ENCODE measurements at places on chromosomes 5 and 9. TPM values are rescaled to one million over a fixed set of nuclear protein-coding genes. Genes with fewer than 3 reads are reported as not detected.
A peak's percentile ranks its signal among the peaks of the same experiment; 100 is the strongest.

- no peak for DNase-seq
Observed at GRCh38 chr9:16085167-16085726, 532.4 kb downstream of the CCDC171 start.

DNA sequence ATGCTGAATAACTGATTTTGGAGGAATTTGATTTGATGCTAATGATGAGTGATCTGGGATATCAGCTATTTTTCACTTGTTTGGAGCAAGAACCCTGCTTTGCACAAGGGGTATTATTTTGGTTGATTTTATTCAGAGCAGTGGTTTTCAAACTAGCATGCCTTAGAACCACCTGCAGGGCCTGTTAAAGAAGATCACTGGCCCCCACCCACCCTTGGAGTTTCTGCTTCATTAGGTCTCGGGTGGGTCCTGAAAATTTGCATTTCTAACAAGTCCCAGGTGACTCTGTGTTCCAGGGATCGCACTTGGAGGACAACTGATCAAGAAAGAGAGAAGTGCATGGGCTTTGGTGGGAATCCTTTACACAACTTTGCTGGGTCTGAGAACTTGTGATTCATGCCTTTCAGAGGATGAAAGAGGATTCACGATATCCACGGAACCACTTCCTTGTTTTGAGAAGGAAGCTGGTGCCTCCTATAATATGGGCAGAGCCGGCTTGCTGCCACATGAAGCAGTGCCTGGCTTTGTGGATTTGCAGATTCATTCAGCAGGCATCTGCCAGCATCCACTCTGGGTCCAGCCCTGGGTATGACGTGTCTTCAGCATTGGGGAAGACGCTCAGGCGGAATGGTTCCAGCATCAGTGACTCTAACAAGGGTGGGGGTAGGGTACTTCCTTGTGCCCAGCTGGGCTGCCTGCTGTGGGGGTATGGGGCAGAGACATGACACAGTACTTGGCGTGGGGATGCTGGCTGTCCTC, 106.6 kb upstream of the PITX1 start:
- DNase-seq: peak; percentile 69

DNA sequence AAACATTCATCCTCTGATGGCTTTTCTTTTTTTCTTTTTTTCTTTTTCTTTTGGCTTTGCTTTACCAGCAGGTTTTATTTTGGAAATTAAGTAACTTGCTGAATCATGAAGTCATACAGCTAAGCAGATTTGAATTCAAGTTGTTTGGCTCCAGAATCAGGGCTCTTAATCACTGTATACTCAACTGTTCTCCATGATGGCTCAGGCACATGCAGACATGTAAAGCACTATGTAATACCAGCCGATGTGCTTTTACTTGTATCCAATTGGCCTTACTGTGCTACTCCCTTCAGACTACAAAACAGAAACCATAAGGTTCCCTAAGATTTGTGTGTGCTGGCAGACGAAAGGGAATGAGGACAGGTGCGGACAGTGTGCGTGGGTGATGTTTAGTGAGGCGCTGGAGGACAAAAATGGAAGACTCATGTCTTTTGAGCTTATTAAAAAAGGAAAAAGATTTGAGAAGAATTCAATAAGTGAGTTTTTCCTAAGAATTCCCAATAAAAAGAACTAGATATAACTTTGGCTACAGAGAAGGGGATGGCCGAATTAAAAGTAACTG, 44.7 kb upstream of the OTP start:
- no peak for DNase-seq

DNA sequence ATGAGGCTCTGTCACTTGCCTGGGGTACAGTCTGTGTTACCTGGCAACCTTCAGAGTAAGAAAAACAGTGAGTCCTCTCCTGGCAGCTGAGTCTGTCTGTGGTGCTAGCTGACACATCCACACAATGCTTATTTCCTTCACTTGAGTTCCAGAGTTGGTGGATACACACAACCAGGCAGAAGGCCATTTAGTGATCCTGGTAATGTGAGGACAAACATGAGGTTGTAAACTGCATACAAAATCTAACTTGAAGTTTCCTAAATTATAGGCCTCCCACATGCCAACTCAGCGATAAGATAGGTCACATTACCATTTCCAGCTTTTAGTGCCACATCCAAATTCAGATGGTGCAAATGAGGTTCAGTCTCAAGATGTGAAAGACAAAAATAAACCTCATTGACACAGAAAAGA, 125.5 kb downstream of the DCP2 start:
- DNase-seq: no peak

DNA sequence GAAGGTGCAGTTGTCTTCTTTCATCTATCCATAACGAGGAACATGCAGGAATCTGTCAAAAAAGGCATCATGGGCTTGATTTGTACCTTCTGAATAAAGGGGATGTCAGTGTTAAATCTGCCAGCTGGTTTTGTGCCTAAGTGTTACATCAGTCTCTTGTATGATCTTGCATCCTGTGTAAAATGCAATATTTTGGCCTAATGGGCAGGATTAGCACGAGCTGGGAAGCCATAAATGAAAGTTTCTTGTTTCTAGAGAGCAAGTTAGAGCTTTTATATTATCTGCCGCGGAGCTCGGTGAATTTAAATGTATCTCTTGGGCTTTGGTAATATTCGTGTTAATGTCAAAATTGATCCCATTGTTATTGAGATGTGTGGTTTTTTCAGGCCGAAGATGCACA, 526.1 kb upstream of the WWC1 start:
- DNase-seq: no peak

GRCh38 chr9:135683401-135684034, 15.8 kb downstream of the SOHLH1 start:
- no peak for DNase-seq

GRCh38 chr9:124615100-124615742, 108.0 kb upstream of the NR5A1 start:
- DNase-seq: no peak

DNA sequence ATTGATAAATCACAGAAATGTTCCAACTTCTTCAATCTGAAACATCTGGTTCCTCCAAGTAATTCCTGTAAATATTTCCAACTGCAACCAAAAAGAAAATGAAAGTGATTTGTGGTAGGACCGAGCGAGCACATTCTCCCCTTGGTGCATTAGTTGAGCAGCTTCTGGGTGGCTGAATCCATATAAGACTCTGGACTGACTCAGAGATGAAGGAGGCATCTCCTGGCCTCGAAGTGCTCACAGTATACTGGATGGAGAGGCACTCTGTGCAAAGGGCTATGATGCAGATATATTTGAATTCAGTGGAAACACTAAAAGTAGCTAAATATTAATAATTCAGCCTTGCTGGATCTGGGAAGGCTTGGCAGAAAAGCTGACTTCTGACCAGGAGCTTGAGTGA, 265.0 kb downstream of the MARCHF11 start:
- no peak for DNase-seq

DNA sequence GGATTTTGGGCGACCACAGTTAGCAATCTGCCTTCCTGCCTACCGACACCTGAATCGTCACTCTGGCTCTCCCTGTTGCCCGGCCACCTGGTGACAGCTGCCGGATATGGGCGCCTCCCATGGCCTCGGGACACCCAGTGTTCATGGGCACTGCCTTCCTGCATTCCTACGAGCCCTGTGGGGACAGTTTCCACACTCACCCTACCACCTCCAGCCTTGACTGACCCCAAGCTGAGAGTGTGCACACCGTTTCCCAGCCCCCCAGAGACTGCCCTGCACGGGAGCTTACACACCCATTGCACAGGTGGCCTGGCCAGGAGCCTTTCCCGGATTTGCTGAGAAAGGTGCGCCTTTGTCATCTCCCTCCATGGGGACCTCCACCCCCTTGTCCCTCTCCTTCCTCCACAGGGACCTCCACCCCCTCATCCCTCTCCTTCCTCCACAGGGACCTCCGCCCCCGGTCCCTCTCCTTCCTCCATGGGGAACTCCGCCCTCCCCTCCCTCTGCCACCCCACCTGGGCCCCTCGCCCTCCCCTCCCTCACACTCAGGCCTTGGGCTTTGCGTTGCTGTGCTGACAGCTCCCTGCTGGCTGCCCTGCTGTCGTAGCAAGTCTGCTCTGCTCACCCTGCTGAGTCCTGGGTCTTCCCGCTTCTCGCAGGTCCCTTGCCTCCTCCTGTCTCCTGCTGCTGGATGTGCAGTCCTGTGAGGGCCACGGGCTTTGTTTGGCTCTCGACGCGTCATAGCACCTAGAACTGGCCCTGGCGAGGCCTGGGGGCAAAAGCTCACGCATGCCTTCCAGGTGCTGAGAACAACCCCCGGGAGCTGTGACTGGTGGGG, 48.4 kb downstream of the MRPL36 start:
- DNase-seq: no peak

GRCh38 chr5:175718401-175719108, 60.7 kb downstream of the HRH2 start:
- DNase-seq: no peak

DNA sequence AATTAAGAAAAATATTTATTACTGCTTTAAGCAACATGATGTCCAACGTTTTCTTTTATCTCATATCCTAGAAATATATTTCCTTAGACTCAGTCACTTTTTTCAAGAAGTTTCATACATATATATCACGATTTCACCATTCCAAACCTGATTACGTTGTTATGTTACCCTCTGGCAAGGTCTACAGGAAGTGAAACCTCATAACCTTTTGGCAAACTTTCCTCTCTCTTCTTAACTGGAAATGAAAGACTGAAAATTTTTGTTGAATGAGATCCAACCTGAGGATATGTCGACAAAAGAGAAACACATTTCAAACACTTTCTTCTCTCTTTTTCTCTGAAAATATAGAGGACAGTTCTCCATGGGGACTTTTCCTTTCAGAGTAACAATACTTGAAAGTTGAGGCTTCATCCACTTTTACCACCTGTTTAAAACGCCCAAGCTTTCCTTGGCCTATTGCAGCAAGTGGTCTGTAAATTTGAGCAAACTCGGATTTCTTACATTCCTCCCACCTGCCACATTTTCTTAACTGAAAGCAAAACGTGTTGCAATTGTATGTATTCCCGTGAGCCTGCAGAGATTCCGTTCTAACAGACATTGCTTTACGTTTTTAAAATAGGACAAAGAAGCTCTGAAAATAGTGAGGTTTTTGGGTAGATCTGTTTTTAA, 298.1 kb downstream of the CETN3 start:
- DNase-seq: no peak

DNA sequence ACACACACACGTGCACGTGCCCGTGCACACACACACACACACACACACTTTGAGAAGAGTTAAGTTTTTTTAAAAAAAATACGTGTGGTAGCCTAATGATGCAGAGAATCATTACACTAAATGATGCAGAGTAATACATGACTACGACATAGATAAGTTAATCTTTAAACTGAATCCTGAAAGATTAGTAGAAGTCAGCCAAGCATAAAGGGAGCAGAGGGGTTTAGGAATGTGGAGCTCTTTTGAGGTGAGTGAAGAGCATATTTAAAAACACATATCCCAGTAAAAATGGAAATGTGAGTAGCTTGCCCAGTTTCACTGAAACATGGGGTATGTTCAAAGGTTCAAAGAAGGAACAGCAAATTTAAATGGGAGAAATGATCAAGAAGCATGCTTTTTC, 61.3 kb upstream of the TYRP1 start:
- no peak for DNase-seq

GRCh38 chr5:127596501-127596900, 52.4 kb upstream of the CTXN3 start:
- DNase-seq: no peak

DNA sequence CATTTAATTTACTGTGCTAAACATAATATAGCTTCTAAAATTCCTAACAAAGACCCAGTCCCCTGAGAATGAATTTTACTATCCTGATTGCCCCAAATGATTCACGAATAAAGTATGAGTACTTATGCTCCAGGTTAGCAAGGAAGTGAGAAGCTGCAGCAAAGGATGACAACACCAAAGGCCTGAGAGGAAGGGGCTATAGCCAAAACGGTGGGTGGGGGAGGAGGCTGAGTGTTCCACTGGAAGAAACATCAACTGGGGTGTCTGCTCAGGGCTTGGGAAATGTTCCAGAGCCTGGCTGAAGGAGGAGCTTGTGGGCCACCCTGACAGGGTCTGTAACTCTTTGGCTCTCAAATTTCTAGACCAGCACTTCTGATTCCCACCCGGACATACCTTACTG, 157.3 kb downstream of the ADAMTS12 start:
- no peak for DNase-seq

DNA sequence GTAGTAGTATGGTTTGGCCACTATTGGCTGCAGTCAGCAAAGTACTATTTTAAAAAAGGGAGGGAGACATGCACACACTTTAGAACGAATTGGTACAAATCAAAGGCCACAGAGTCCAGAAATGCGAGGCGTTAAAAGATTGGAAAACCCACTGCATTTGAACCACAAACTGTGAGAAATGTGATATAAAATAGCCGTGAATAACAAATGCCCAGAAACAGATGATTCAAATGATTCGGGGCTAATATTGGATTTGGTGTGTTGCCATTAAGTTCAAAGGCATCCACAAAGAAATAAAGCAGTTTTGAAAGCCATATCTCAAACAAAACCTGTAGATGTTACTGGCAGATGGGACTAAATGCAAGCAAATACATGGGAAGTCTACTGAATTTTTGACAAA, 140.9 kb upstream of the HMHB1 start:
- no peak for DNase-seq

GRCh38 chr9:37324261-37324683, 98.2 kb upstream of the GRHPR start:
- DNase-seq: no peak

DNA sequence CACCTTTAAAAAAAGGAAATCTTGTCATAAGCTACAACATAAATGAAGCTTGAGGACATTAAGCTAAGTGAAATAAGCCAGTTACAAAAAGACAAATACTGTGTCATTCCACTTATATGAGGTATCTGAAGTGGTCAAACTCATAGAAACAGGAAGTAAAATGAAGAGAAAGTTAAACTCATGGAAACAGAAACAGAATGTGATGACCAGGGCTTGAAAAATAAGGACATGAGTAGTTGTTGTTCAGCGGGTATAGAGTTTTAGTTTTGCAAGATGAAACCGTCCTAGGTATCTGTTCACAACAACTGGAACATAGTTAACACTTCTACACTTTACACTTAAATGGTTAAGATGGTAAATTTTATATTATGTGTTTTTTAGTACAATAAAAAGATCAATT, 47.8 kb upstream of the SLC1A3 start:
- DNase-seq: no peak

FUT7 gene
- 0.06 TPM for polyA plus RNA-seq

SHOC1 gene
- polyA plus RNA-seq: 0.03 TPM

ECM2 gene
- 2.7 TPM for polyA plus RNA-seq

LEAP2 gene
- 2.4 TPM for polyA plus RNA-seq

All from psoas muscle (tissue), 8 donors.